Activated CD8-positive, alpha-beta memory T cell treated with anti-CD3 and anti-CD28 coated beads, Interleukin-2, amount 10 ng/mL, durations not matched to agents 7 days and 5 days (primary cell): ENCODE measurements at places on chromosomes 7 and 10. TPM values are rescaled to one million over a fixed set of nuclear protein-coding genes. Genes with fewer than 3 reads are reported as not detected.

DNA sequence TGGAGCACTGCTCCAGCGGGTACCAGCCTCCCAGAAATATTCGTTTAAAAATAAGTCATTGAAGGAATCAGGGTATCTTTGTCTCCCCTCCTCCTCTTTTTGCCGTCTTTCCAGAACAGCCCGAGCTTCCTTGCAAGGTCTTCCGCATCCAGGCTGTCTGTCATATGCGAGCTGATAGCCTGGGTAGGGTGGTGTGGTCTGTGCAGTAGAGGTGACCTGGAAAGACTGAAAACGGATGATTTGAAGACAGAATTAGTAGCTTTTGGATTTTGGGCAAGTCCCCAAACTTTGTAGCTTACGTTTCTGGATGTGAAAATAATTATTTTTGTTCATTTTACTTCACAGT is 480 bp downstream of the VPS50 start:
- peaks cover 25% of the 10 kb centered on the region for H3K4me1 ChIP-seq
- peak overlapping the region; percentile 77 for H3K27ac ChIP-seq
- H3K4me3 ChIP-seq, result peak overlapping the region; percentile 86
- DNase-seq, result no peak

GRCh38 chr10:5556576-5556975 is 31.8 kb downstream of the CALML3 start:
- peaks cover 16% of the 10 kb centered on the region for H3K4me1 ChIP-seq
- no peak for DNase-seq
- peaks cover 23% of the 10 kb centered on the region for H3K27me3 ChIP-seq
- H3K36me3 ChIP-seq, result no peaks in the 10 kb centered on the region
- H3K4me3 ChIP-seq, result no peak overlapping the region

GRCh38 chr10:23293145-23293724 is 51.4 kb downstream of the C10orf67 start:
- peaks cover 30% of the 10 kb centered on the region for H3K27me3 ChIP-seq
- H3K36me3 ChIP-seq, result no peaks in the 10 kb centered on the region
- H3K27ac ChIP-seq, result no peak overlapping the region

- H3K27me3 ChIP-seq, result peaks cover 13% of the 10 kb centered on the region
- H3K4me3 ChIP-seq, result peak overlapping the region; percentile 74
- DNase-seq, result peak; percentile 46
- peaks cover 12% of the 10 kb centered on the region for H3K4me1 ChIP-seq
- peak overlapping the region; percentile 66 for H3K27ac ChIP-seq
Observed at GRCh38 chr10:124354411-124355382, 64.0 kb downstream of the OAT start.

Gene HKDC1
- 2.7 TPM for total RNA-seq

DNA sequence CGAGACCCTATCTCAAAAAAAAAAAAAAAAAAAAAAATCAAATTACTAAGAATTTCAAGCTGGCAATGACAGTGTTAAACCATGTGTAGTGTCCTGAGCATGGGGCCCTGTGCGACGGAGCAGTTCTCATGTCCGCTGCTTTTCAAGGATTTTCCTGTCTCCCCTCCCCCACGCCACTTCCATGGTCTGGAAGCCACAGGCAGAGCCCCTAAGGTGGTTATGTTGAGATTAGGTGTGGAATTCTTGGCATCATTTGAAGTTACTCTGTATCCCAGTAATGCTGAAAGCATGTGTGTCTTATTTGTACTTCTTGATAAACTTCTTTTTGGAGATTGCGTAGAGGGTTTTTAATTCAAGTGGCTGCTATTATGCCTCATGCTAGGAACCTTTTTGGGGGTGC is 65.2 kb downstream of the PFKFB3 start:
- no peak overlapping the region for H3K4me3 ChIP-seq
- no peak for DNase-seq
- H3K36me3 ChIP-seq, result peaks cover 17% of the 10 kb centered on the region
- H3K4me1 ChIP-seq, result peaks cover 59% of the 10 kb centered on the region

- H3K27ac ChIP-seq, result no peak overlapping the region
- H3K27me3 ChIP-seq, result peaks cover 7% of the 10 kb centered on the region
- peaks cover 2% of the 10 kb centered on the region for H3K36me3 ChIP-seq
- H3K4me1 ChIP-seq, result no peaks in the 10 kb centered on the region
Observed at GRCh38 chr7:130151591-130152492, 53.4 kb downstream of the TMEM209 start.

DNA sequence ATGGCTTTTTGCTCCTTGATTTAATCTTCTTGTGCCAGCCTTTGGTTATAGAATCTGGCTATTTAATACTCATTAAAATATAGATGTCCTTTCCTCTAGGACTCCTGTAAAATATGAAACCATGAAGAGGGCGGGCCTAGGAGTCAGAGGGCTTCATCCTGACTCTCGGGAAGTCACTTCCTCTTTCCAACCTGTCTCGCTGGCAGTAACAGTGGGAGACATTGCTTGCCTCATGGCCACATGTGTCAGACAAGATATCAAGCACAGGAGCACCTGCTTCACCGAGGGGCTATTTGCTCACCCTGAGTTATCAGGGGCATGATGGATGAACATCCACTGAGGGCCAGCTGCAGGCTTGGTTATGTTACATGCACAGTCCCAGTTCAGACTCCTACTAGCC is 31.0 kb downstream of the SLIT1 start:
- H3K4me3 ChIP-seq, result no peak overlapping the region
- no peak for DNase-seq
- no peaks in the 10 kb centered on the region for H3K36me3 ChIP-seq
- H3K27ac ChIP-seq, result no peak overlapping the region
- H3K27me3 ChIP-seq, result no peaks in the 10 kb centered on the region

Gene YAE1
- total RNA-seq, result 10.5 TPM

DNA sequence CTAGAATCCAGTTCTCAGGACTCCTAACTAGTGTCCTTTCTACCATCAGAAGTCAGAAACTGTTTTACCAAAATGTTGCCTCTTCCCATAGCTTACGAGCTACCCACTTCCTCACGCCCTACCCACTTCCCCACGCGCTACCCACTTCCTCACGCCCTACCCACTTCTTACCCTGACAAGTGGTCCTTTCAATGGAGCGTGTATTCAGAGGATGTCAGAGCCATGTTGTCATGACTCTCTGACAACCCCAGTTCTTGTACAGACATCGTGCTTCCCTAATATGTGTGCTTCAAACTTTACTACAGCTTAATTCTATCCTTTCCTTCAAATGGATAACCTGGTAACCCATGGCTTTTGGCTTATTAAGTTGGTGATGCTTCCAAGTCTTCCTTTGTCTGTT is 84.8 kb upstream of the PHF14 start:
- peak; percentile 43 for DNase-seq
- peaks cover 11% of the 10 kb centered on the region for H3K4me1 ChIP-seq

DNA sequence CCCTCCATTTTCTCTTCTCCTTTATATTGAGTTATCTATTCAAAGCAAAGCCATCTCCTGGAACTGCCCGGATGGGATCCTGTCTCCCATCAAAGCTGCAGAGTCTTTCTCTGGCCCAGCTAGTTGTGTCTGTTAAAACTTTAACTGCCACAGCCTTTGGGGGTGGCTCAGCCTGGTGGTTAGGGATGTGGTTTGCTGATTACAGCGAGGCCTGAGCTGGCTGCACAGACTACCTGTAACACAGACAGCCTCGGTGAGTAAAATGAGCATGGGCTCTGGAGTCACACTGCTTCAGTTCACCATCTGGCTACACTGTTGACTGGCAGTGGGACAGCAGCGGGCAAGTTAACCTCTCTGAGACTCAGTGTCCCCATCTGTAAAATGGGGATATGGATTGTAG is 18.4 kb upstream of the HABP2 start:
- peak; percentile 77 for DNase-seq
- peaks cover 22% of the 10 kb centered on the region for H3K27me3 ChIP-seq
- H3K27ac ChIP-seq, result no peak overlapping the region
- no peaks in the 10 kb centered on the region for H3K36me3 ChIP-seq

Gene NUTM2E
- not detected for total RNA-seq

DNA sequence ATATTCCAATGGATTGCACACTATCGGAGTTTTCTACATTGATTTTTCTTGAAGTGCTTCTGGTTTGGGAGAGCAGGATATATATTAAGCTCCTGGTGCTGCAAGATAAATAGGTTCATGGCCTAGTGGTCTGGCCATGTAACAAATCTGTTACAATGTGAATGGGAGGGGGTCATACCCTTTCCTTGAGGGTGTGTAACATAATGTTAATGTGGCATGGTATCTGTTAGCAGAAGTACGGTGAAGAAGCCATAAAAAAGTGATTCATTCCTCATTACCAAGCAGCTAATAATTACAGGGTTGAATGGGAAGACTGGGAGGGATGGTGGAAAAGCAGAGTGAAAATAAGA is 61.2 kb downstream of the INHBA start:
- H3K27me3 ChIP-seq, result no peaks in the 10 kb centered on the region
- no peaks in the 10 kb centered on the region for H3K36me3 ChIP-seq
- no peak overlapping the region for H3K4me3 ChIP-seq
- no peak for DNase-seq

GRCh38 chr7:69736126-69736810 is 138.0 kb downstream of the AUTS2 start:
- no peak for DNase-seq
- peaks cover 17% of the 10 kb centered on the region for H3K27me3 ChIP-seq
- H3K4me1 ChIP-seq, result peaks cover 19% of the 10 kb centered on the region

Gene GTF2IRD2
- total RNA-seq, result 5.9 TPM

DNA sequence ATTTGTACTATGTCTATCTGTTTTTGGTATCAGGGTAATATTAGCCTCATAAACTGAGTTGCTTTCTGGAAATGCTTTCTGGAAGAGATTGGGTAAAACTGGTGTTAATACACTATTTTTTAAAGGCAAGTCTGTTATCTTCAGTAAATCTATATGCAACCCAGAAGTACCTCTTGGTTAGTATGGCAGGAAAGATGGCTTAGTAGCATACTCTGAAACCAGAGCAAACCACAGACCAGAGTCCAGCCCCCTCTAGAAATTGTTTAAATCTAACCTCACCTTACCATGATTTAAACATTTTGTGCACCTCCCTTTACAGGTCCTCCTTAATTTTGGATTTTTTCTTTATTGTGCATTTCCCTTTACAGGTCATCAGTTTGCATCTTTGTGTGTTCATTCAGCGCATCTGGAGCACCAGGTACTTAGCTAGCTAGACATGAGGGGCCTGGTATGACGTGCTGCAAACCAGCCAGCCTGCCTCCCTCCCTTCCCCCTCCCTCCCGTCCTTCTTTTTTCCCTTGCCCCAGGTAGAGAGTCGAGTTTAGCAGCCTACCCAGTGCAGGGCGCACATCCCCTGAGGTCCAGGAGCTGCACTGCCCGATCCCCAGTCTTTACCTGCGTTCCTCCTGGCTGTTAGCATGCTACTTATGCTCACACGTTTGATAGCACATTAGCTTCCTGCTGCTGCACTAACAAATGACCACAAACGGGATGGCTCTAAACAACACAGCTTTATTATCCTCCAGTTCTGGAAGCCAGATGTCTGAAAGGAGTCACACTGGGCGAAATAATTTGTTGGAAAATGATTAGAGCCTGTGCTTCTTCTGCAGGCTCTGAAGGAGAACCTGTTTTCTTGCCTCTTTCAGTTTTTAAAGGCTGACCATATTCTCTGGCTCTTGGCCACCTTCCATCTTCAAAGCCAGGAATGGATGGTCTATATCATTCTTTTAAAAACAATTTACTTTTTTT is 299.9 kb upstream of the HABP2 start:
- H3K27me3 ChIP-seq, result peaks cover 15% of the 10 kb centered on the region
- H3K27ac ChIP-seq, result no peak overlapping the region
- no peaks in the 10 kb centered on the region for H3K4me1 ChIP-seq
- DNase-seq, result no peak
- H3K36me3 ChIP-seq, result no peaks in the 10 kb centered on the region

Gene UCN3
- not detected for total RNA-seq

DNA sequence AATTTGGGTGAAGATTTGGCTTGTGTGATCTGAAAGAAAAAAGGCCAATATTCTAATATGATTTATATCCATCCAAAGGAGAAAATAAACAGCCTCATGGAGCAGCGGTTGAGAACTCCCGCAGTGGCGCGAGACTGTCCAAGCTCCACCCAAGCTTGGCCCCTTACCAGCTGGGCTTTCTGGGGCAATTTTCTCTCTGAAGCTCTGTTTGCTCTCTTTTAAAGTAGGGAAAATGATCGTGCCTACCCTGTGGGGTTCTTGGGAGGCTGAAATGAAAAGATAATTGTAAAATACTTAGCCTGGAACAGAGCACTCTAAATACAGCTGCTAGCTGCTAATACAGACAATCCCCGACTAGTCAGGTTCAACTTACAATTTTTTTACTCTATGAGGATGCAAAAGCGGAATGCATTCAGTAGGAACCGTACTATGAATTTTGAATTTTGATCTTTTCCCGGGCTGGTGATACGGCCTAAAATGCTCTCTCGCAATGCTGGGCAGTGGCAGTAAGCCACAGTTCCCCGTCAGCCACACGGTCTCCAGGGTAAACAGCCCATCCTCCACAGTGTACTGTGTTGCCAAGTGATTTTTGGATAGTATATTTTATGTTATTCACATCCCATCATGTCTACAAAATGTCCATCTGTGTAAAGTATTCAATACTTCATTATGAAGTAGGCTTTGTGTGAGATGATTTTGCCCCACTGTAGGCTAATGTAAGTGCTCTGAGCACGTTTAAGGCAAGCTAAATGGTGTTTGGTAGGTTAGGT is 137.7 kb downstream of the CHN2 start:
- no peak overlapping the region for H3K4me3 ChIP-seq
- no peaks in the 10 kb centered on the region for H3K36me3 ChIP-seq

DNA sequence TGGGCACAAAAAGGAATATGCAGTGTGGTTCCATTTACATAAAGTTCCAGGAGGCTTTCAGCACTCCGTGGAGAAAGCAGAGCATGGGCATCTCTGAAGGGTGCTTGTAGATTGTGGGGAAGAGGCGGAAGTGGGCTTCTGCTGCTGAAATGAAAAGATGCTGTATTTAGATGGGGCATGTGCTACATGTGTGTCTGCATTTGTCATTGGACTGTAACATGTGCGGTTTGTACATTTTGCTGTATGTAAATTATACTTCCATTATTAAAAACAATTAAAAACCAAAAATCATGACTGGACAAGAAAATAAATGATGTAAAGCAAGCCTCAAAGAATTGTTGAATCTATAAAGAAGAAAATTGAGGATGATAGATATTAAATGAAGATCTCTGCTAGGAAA is 334.0 kb downstream of the WDR37 start:
- H3K27ac ChIP-seq, result no peak overlapping the region
- H3K36me3 ChIP-seq, result no peaks in the 10 kb centered on the region
- H3K4me3 ChIP-seq, result no peak overlapping the region
- H3K4me1 ChIP-seq, result no peaks in the 10 kb centered on the region

Gene LRGUK
- 0.18 TPM for total RNA-seq

- H3K27me3 ChIP-seq, result no peaks in the 10 kb centered on the region
- no peak for DNase-seq
- H3K4me1 ChIP-seq, result no peaks in the 10 kb centered on the region
- no peaks in the 10 kb centered on the region for H3K36me3 ChIP-seq
- H3K4me3 ChIP-seq, result no peak overlapping the region
- no peak overlapping the region for H3K27ac ChIP-seq
Observed at GRCh38 chr10:126838316-126838715, 66.9 kb upstream of the DOCK1 start.
